GM19239 (cell line): ENCODE measurements at places on chromosomes 4 and X.

DNA sequence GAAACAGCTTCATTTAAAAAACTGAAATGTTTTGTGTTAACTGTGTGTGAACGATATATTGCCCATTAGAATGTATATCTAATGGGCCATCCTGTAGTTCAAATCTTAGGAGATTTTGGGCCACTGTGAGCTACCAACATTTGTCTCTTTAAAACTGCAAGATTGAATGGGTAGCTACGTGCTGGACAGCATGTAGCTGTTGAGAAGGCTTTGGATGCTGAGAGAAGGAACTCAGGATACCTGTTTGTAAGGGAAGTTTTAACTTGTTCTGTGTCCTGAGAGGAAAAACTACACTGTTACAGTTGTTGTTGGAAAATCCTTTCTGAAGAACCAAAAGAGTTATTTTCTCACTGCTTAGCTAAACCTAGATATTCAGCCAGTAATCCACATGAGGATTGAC lies 45.9 kb downstream of the PDLIM5 start:
- DNase-seq: no peak

DNA sequence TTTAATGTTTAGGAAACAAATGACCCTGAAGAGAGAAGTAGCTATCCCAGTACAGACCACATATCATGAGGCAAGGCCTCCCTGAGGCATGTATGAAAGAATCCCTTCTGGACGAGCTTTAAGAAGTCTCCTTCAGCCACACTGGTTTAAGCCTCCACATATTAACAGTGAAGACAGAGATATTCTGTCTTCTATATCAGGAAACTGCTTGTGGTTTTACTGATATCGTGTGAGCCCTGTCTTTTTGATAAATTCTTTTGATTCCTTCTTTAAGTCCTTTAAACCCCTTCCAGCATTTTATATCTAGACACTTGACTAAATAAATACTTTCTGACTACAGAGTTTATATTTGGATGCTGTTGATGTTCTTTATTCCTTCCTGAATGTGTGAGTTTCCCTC lies 45.9 kb upstream of the GPC4 start:
- DNase-seq: no peak

DNA sequence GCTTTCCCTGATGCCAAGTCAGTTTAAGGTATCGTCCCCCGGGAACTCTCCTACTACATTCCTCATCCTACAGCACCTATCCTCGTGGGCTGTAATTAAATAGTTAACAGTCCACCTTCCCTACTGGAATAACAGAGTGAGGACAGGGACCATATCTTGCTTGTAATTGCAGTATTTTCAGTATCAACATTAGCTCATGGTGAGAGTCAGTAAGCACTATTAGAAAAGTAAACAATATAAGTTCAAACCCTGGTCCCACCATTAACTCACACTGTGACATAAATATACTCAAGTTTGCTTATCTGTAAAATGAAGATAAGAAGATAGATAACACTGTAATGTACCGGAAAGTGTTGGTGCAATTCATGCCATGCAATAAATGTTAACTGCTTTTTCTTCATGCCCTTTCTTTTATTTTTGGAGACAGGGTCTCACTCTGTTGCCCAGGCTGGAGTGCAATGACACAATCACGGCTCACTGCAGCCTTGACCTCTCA lies 61.3 kb downstream of the SH3RF1 start:
- no peak for DNase-seq

GRCh38 chr4:61202638-61203435 lies 2.7 kb downstream of the ADGRL3 start:
- DNase-seq: no peak

- DNase-seq: no peak
Measured at GRCh38 chrX:19370061-19370460, 26.3 kb downstream of the PDHA1 start.
